ENCODE measurements at places on chromosomes 3 and 15. TPM values are rescaled to one million over a fixed set of nuclear protein-coding genes. Genes with fewer than 3 reads are reported as not detected.

Gene SLC41A3
- total RNA-seq: 39.0 TPM

Gene TRPM1
- not detected for total RNA-seq

Gene NR2E3
- total RNA-seq: 0.98 TPM

Gene NOX5
- total RNA-seq: 0.26 TPM

Gene CTXND1
- not detected for total RNA-seq

Gene ATP10A
- 0.31 TPM for total RNA-seq

Gene RFX7
- total RNA-seq: 24.2 TPM

Gene GREM1
- total RNA-seq: 0.41 TPM

Gene CYP1A2
- total RNA-seq: not detected

Gene WNT5A
- 0.54 TPM for total RNA-seq

Gene KLHL6
- 0.03 TPM for total RNA-seq

Gene ELL3
- total RNA-seq: 6.8 TPM

Gene CYP1A1
- 0.15 TPM for total RNA-seq

Gene ZNF660
- total RNA-seq: not detected

Gene MINAR1
- 0.62 TPM for total RNA-seq

Gene KBTBD8
- 0.98 TPM for total RNA-seq

Gene TMEM158
- 7.3 TPM for total RNA-seq

Gene SLC12A6
- total RNA-seq: 19.5 TPM

Gene SLC22A13
- 0.33 TPM for total RNA-seq

Gene OR5K2
- not detected for total RNA-seq

Gene GP5
- 0.05 TPM for total RNA-seq

Gene RASGRP1
- 0.51 TPM for total RNA-seq

Gene TM4SF4
- 0.46 TPM for total RNA-seq

Gene PCBP4
- 58.0 TPM for total RNA-seq

Gene CCR8
- total RNA-seq: not detected

Gene XYLB
- 6.6 TPM for total RNA-seq

Gene DPPA2
- not detected for total RNA-seq

Gene GOLGA8O
- 0.69 TPM for total RNA-seq

Gene ANKUB1
- not detected for total RNA-seq

Gene GCNT3
- total RNA-seq: not detected

Gene CIDEC
- total RNA-seq: not detected

Gene SI
- total RNA-seq: not detected

Gene ABI3BP
- total RNA-seq: 0.21 TPM

Gene VIPR1
- 0.41 TPM for total RNA-seq

Gene ERC2
- 0.33 TPM for total RNA-seq

Gene CHRM5
- total RNA-seq: not detected

Gene WDR93
- total RNA-seq: 0.18 TPM

Gene OXTR
- total RNA-seq: 2.7 TPM

Gene SOX14
- total RNA-seq: not detected

Gene ZPLD1
- total RNA-seq: not detected

Gene MEIS2
- total RNA-seq: 9.3 TPM

Gene ZIC1
- total RNA-seq: 0.36 TPM

Gene PAQR9
- 0.36 TPM for total RNA-seq

Gene SPTSSB
- total RNA-seq: 3.7 TPM

Gene LRRC3B
- not detected for total RNA-seq

Gene GNAT1
- not detected for total RNA-seq

Gene ACKR4
- not detected for total RNA-seq

Gene SLC22A14
- total RNA-seq: 0.13 TPM
